AG04449 (cell line): ENCODE measurements at places on chromosomes 12 and 14.

DNA sequence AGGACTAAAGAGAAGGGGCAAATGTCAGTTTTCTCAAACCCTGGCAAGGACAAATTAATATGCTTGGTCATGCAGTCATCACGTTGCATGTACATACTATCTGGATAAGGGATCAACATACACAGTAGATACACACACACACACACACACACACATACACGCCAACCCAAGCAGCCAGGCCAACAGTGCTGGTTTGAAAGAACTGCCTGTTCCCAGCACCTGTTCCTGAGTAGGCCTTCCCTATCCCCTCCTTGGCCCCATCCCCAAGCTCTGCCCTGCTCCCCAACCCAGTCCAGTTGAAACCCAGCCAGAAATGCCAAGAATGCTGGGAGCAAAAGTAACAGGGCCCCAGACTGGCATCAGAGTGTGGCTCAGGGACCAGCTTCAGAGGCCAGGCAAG is 4.4 kb downstream of the ITGA7 start:
- no peak for DNase-seq

- no peak for DNase-seq
These were observed 442.4 kb upstream of the GARIN6 start for GRCh38 chr12:99205111-99205510.

- DNase-seq, result no peak
These were observed 102.6 kb upstream of the SLCO1C1 start for GRCh38 chr12:20592556-20592955.

GRCh38 chr14:99728981-99729451 is 44.9 kb downstream of the CYP46A1 start:
- DNase-seq, result no peak

GRCh38 chr12:112946236-112947000 is 8.1 kb downstream of the OAS3 start:
- DNase-seq, result no peak

GRCh38 chr14:78612666-78613065 is 442.5 kb downstream of the NRXN3 start:
- no peak for DNase-seq

- DNase-seq, result no peak
These were observed 25.3 kb downstream of the IGF1 start for GRCh38 chr12:102454808-102455760.

- no peak for DNase-seq
These were observed 15.1 kb downstream of the LTBP2 start for GRCh38 chr14:74596741-74597450.

DNA sequence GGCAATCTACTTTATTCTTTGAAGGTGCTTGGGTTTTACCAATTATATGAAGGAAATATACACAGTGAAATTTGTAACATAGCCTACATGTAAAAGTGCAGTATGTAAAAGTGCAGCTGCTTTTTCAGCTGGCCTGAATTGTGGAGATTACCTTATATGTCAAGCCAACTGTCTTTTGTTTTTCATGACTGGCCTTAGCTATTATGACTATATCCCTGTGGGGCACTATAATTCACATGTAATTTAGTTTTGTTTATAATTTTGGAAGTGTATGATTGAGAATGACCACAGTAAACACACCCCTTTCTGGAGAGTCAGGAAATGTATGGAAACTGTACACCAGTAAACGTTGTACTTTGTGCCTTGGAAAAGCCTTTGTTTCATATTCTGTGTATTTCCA is 435.0 kb upstream of the STXBP6 start:
- no peak for DNase-seq

- no peak for DNase-seq
These were observed 12.1 kb downstream of the SPX start for GRCh38 chr12:21538061-21538653.

DNA sequence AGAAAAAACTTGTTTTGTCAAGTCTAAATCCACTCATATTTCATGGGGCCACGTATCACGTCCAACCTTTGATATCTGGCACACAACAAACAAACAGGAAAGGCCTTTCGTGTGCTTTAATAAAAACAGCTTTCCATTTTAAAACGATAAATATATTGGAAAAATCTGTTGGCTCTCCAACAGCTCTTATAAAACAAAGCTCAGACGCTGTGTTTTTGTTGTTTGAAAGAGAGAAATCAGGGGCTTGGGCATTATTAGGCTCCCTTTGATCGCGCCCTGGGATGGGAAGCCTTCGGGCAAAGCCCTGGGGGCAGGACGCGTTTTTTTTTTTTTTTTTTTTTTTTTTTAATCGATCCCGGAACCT is 429 bp upstream of the PLEKHA5 start:
- DNase-seq, result no peak

- DNase-seq, result no peak
These were observed 33.7 kb downstream of the ITPK1 start for GRCh38 chr14:93081876-93082570.

GRCh38 chr12:57149245-57149900 is 2.0 kb upstream of the LRP1-AS start:
- no peak for DNase-seq

DNA sequence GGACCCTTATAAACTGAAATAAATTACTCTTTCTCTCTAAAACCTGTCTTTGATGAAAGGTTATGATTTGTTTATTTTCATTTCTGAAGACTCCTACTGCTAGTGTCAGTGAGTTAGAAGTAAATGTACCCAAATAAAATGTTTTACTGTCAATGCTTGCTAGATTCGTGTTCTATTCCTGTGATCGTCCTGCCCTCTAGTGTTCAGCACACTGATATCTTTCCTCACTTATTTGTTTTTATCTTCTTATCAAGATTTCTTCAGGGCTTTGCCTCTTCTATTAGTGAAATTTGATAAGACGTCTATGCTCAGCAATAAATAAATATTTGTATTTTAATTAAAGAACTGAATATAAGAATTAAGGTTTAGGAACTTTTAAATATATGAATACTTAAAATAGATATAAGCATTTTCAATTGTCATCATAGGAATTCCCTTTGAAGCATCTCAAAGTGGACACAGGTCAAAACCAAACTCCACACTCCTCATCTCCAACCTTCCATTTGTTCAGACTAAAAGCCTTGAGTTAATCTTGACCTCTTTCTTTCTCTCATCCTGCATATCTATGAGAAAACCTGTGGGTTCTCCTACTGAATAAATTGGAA is 75.8 kb downstream of the C12orf50 start:
- DNase-seq, result peak; percentile 24

DNA sequence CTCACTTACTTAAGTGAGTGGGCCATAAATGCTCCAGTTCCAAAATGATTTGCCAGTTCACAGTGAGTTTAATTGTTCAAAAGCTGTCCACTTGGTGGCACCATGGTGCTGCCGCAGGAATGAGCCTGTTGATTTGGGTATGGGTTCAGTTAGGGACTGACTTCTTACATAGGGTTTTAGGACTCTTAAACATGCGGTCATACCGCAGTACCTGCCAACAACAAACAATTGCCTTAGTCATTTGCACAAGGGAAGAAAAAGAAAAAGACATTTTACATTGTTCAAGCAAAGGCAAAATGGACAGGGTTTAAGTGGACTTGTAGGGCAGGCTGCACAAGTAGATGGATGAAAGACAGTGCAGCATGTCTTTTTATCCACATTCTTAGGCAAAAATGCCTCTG is 80.0 kb upstream of the DBX2 start:
- DNase-seq, result peak; percentile 9

- no peak for DNase-seq
These were observed 73.6 kb downstream of the ARID2 start for GRCh38 chr12:45803111-45803510.

DNA sequence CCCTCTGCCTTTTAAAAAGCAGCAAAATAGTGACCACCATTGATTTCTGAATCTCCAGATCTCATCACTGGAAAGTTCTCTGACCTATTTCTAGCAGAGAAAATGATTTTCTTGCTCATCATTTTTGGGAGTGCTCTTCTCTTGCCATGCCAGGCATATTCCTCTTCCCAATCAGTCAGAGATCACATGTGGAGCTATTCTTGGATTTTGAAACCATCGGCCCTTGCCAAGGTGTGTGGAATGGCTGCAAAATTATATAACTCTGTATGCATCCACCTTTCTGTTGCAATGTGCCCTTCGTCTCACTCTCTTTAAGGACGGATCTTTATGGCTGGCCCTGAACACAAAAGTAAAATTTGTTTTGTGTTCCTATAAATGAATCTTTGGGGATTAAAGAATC is 25.5 kb upstream of the LDHB start:
- DNase-seq, result no peak

GRCh38 chr12:28936221-28936620 is 212.9 kb upstream of the FAR2 start:
- DNase-seq, result no peak

GRCh38 chr12:13588574-13588973 is 392.0 kb downstream of the EMP1 start:
- no peak for DNase-seq

DNA sequence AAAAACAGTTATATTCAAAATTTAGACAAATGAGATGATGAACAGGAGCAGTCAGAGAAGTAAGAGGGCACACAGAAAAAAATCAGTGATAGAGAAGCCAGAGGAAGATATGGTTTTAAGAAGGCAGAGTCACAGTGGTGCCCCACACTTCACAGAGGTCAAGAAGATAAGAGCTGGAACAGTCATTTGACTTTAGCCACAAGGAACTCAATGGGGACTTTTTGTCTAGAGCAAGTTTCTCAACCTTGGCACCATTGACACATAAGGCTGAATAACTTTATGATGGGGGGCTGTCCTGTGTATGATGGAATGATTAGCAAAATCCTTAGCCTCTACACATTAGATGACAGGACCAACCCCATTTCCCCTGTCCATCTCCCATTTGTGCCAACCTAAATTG is 172.8 kb upstream of the PLEKHG7 start:
- DNase-seq, result no peak

DNA sequence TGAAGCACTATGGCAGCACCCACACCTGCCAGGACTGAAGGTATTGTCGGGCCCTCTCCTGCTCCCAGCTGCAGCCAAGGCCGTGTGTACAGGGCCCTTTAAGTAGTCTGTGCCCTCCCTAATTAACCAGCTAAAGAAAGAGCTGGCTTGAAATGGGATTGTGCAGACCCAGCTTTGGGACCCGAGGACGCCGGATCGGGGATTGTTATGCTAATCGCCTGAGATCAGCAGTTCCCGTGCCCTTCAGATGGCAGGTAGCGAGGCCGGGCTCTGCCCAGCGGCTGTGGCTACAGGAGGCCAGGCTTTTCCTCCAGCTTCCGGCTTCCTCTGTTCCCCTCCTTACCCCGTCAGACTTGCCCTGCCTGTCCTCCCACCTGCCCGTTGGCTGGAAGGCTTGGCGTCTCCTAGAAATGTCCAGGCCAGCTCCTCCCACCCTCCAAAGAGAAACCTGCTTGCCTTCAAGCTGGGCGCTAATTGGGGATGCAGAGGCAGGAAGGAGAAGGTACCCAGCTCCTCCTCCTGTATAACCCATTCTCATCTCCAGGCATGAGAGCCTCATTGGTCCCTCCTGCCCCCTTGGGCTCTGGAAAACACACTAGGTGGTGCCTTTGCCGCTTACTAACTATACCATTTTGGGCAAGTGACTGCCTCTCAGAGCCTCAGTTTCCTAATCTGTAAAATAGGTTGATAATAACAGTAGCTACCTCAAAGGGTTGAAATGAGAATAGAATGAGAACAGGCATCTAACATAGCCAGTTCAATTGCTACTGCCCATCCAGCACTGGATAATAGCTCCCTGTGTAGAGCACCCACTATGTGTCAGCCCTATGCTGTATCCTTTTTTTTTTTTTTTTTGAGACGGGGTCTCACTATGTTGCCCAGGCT is 25.8 kb upstream of the MSI1 start:
- no peak for DNase-seq

DNA sequence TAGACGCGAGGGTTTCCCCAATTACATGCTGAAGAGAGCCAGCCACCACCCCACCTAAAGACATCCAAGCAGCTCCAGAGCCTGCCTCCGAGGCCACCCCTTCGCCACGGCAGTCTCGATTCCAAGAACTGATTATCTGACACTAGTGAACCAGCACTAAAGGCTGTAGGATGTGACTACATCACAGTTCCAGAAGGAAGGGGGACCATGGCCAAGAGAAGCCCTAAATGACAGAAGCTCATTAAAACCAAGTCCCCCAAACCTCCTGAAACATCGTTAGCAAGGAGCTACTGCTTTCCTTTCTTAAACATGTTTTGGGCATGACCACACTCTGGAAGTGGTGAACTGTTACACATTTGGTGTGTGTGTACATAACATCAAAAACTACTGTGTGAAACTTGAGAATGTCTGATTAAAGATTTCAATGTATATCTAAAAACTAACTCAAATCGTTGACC is 88.2 kb downstream of the DUSP16 start:
- no peak for DNase-seq

DNA sequence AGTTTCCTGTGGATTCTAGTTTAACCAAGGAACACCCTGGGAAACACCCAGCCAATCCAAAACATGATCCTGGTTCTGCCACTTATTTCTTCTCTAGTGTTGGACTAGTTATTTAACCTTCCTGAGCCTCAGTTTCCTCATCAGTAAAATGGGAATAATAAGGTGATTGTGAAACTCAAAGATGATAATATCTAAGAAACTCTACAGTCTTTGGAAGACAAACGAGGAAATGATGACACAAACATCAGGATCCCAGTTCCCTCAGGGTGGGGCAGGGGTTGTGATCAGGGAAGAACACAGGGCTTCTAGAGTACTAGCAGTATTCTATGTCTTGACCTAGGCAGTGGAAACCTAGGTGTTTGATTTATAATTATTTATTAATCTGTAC is 18.1 kb upstream of the TMEM106C start:
- no peak for DNase-seq

- no peak for DNase-seq
These were observed 1.5 kb downstream of the LAG3 start for GRCh38 chr12:6773590-6774351.

DNA sequence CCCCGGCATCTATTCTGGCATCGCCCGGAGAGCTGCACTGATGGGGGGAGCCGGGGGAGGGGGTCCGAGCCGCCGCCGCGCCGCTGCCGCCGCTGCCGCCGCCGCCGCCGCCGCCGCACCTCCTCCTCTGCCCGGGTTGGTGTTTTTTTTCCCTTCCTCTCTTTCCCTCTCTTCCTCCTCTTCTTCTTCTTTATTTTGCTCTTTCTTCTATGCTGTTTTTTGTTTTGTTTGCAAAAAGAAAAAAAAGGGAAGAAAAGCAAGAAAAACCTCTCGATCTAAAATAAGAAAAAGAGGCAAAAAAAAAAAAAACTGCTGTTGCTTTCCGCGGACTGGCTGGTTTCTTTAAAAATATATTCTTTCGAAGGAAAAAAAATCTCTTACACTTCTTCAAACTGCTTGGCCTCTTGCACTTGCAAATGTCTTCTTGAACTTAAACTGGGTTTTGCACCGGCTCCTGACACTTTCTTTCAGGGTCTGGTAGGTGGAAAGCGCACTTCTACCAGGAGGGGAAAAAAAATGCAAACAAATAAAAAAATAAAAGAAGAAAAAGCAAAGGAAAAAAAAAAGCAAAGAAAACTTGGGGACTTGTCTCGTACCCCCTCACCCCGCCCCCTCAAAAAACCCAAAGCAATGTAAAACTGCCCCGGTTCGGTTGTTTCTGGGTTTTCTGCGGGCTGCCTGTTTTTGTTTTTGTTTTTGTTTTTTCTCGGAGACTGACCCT is 616 bp downstream of the BCL11B start:
- DNase-seq, result no peak
